Left ventricle myocardium superior (tissue), 1 donor: ENCODE measurements at places on chromosomes 16 and 17. TPM values are rescaled to one million over a fixed set of nuclear protein-coding genes. Genes with fewer than 3 reads are reported as not detected.

DNA sequence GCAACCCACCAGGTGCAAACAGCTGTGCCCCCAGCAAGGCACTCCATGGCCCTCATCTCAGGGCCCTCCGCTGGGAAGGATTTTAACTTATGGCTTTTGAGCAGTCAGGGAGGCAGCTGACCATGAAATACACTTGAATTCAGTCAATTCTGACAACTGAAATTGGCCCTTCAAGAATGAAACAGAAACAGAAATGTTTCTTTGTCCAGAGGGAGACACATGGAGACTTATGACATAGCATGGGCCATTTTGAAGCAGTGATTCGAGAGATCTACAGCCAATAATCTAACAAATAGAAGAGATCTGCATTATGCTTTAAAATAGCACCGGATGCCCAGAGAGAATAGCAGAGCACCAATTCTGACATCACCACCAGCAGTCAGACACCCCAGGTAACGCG lies 7.5 kb downstream of the CACNG1 start:
- no peak for DNase-seq

GRCh38 chr16:89934611-89935553 lies 11.7 kb downstream of the TUBB3 start:
- DNase-seq = no peak

GRCh38 chr17:69732272-69732918 lies 317.9 kb downstream of the MAP2K6 start:
- DNase-seq = no peak

GRCh38 chr17:83099570-83100181 lies 20.3 kb downstream of the METRNL start:
- DNase-seq = peak; percentile 68

GRCh38 chr16:56423584-56424403 lies 1.6 kb downstream of the AMFR start:
- DNase-seq = no peak

DNA sequence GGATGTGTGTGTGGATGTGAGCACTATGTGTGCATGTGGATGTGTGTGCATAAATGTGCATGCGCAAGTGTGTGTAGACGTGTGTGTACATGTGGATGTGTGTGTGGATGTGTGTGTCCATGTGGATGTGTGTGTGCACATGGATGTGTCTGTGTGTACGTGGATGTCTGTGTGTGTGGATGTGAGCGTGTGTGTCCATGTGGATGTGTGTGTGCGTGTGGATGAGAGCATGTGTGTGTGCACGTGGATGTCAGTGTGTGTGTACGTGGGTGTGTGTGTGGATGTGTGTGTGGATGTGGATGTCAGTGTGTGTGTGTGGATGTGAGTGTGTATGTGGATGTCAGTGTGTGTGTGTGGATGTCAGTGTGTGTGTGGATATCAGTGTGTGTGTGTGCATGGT lies 63.6 kb upstream of the DOC2B start:
- peak; percentile 5 for DNase-seq

GRCh38 chr16:3706253-3707012 lies 10.9 kb downstream of the TRAP1 start:
- no peak for DNase-seq

- peak; percentile 64 for DNase-seq
These were observed 36.7 kb downstream of the GRIN2C start for GRCh38 chr17:74822939-74823367.

DNA sequence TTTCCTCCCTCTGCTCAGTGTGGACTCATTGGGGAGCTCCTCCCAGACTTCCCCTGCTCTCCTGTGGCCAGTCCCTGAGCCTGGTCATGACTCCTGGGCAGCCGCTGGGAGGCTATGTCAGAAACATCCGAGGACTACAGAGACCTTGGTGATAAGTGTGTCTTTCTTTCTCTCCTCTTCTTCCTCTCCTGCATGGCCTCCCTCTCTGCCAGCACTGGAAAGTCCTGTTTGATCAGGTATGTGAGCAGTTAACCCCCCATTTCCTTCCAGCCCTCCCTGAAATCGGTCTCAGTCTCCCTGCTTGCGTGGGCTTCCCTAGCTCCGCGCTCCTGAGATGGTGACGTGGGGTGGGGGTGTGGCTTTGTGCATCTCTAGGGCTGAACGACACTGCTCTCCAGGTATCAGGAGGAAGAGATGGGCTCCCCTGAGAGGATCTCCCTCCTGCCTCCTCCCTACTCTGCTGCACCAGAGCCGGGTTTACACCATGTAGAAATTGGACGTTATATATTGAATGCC lies 2.1 kb downstream of the RHBDL3 start:
- no peak for DNase-seq

DNA sequence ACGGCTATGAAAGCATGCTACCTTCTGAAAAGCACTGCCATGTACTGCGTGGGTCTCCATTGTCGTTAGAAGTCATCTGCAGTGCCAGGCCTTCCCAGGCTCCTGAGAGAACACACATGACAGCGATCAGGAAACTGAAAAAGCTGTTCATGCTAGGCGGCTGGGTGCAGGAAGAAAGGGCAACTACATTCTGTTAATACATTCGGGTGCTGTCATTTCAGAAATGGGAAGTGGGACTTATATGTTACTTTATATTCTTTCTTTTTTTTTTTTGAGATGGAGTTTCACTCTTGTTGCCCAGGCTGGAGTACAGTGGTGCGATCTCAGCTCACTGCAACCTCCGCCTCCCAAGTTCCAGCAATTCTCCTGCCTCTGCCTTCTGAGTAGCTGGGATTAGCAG lies 19.9 kb downstream of the CFAP20 start:
- DNase-seq = no peak

DNA sequence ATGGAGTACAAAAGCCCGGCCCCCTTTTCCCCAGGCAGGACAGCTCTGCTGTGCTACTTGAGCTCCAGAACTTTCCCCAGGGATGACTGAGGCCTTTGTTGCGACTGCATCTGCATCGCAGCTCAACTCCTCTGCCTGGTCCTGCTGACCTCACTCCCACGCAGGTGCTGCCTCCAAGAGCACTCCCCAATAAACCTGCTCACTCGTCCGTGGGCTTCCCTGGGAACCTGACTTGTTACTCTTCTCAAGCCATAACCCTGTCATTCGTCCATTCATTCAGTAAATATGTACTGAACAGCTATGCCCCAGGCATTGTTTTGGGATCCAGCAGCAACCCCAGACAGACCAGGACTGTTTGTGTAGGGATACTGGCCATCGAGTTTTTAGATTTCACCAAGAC lies 11.6 kb upstream of the RMI2 start:
- DNase-seq = no peak

DNA sequence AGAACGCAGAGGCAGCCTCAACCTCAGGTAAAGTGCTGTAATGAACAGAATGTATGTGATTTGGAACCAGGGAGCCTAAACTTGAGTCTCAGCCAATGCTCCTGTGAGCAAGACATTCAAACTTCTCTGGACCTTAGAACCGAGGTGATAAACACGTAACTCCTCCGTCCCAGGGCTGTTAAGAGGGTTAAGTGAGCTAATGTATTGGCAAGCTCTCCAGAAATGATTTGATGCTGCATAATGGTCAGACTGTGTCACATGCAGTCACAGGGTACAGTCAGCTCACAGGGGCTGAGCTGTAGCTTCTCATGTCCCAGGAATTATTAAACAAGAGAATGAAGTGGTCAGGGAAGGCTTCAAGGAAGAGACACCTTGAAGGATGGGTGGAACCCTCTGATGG lies 10.0 kb upstream of the SLC4A1 start:
- DNase-seq = no peak

DNA sequence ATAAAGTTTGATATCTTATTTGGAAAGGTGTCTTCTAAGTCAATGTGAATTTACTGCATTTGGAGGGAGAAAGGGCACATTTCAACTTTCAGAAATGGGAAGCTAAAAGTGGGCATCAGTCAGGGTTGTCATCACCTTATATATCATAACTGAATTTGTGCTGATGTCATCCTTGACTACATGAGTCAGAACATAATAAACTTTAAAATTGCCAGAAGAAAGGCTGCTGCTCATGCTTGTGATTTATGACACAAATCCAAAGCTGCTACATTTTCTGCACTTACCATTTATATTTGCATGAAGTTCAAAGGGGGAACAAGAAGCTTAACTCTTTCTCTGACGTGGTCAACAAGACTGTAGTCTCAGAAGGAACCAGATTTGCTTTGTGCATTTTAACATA lies 196.6 kb downstream of the UTP18 start:
- DNase-seq = no peak

DNA sequence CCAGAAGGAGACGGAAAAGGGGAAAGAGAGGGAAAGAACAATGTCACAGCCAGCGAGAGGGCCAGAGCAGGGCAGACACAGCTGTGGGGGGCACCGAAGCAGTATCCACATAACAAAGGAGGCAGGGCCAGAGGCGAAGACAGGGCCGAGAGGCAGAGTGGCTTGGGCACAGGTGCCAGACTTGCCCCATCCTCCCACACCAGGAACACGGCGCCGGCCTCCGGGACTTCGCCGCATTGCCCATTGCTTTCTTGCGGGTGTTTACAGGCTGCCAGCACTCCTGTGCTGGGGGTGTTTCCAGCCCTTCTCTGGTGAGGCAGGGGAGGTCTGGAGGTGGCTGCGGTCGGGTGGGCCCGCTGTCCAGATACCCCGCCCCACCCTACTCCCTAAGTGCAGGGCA lies 78.0 kb downstream of the ENGASE start:
- no peak for DNase-seq

GRCh38 chr16:19657831-19658230 lies 60.2 kb downstream of the KNOP1 start:
- no peak for DNase-seq

GRCh38 chr17:46097497-46097896 lies 95.7 kb downstream of the KANSL1 start:
- DNase-seq = no peak

DNA sequence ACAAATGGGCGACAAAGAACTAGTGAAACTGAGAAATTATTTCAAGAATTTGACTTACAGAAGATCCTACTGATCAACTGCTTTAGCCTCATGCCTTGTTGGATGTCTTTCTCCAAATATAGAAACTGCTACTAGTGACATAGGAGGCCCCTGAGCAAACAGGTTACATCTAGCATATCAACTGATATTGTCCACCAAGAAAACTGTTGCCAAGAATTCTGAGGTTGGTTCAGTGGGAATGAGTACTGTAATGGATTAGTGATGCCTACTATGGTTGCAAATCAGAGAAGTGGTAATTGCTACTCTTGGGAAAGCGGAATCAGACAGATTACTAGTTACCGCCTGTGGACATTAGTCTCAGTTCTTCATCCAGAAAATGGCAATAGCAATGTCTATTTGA lies 10.0 kb downstream of the CDC27 start:
- DNase-seq = no peak

GRCh38 chr16:1349951-1350350 lies 1.7 kb downstream of the TSR3 start:
- no peak for DNase-seq

GRCh38 chr16:15708096-15708495 lies 58.1 kb downstream of the NDE1 start:
- DNase-seq = no peak

GRCh38 chr16:56198755-56199114 lies 7.4 kb downstream of the GNAO1 start:
- no peak for DNase-seq

GRCh38 chr17:49891271-49891670 lies 43.4 kb upstream of the TAC4 start:
- no peak for DNase-seq

GRCh38 chr16:4288148-4288921 lies 15.5 kb upstream of the TFAP4 start:
- DNase-seq = peak; percentile 90

GRCh38 chr17:73384926-73385325 lies 73.1 kb upstream of the CDC42EP4 start:
- peak; percentile 11 for DNase-seq

DNA sequence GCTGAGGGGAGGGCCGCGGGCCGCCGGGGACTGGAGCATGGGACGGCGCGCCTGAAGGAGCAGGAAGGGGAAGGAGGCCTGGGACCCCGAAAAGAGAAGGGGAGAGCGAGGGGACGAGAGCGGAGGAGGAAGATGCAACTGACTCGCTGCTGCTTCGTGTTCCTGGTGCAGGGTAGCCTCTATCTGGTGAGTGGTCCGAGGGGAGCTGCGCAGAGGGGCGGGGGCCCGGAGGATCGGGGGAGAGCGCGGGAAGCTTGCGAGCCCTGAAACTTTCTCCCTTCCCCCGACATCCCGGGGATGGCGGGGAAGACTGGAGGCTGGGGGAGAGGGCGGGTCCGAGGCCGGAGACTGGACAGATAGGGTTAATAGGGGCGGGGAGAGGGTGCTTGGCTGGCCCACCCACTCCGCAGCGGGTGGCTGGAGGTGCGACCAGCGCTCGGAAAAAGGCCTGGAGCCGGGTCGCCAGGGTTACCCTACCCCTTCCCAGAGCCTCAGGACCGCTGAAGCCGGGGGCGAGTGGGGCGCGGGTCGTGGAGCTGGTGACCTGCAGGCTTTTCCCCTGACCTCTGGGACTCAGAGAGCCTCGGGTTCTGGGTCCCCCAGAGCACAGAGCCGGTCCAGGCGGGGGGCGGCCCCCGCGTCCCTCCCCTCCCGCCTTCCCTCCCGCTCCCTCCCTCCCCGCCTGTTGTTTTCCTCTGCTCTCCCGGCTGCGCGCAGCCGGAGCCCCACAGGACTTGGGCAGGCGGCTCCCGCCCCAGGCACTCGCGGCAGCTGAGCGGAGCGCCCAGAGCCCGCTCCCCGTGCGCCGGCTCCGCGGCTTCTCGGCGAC lies 631 bp downstream of the NXPH3 start:
- peak; percentile 75 for DNase-seq

The LYRM1 gene
- total RNA-seq = 71.5 TPM

The C17orf113 gene
- total RNA-seq = 0.52 TPM

The ASGR1 gene
- 0.30 TPM for total RNA-seq

The MSL1 gene
- 49.1 TPM for total RNA-seq

The TP53TG3F gene
- not detected for total RNA-seq

The KRT12 gene
- not detected for total RNA-seq

The ARL5C gene
- total RNA-seq = not detected

The CFAP52 gene
- total RNA-seq = not detected

The ZNF423 gene
- total RNA-seq = 7.8 TPM

The POLDIP2 gene
- total RNA-seq = 157 TPM

The AOC2 gene
- 0.40 TPM for total RNA-seq

The C16orf86 gene
- total RNA-seq = 2.2 TPM

The SLC16A6 gene
- total RNA-seq = not detected
